Central memory CD8-positive, alpha-beta T cell (primary cell): ENCODE measurements at places on chromosomes 2 and 18.

- H3K27me3 ChIP-seq, result no peaks in the 10 kb centered on the region
- H3K27ac ChIP-seq, result peak overlapping the region; percentile 68
- DNase-seq, result no peak
These were observed 113.3 kb downstream of the MGAT5 start for GRCh38 chr2:134367213-134367612.

GRCh38 chr2:223860809-223861738, 23.7 kb upstream of the AP1S3 start:
- H3K4me1 ChIP-seq, result peaks cover 30% of the 10 kb centered on the region
- H3K27me3 ChIP-seq, result no peaks in the 10 kb centered on the region
- peak overlapping the region; percentile 60 for H3K27ac ChIP-seq
- DNase-seq, result no peak

- H3K4me3 ChIP-seq, result no peak overlapping the region
- H3K4me1 ChIP-seq, result no peaks in the 10 kb centered on the region
- no peaks in the 10 kb centered on the region for H3K27me3 ChIP-seq
- H3K27ac ChIP-seq, result no peak overlapping the region
- peaks cover 4% of the 10 kb centered on the region for H3K36me3 ChIP-seq
- no peak for DNase-seq
These were observed 372.2 kb downstream of the DSEL start for GRCh38 chr18:67144329-67144728.

DNA sequence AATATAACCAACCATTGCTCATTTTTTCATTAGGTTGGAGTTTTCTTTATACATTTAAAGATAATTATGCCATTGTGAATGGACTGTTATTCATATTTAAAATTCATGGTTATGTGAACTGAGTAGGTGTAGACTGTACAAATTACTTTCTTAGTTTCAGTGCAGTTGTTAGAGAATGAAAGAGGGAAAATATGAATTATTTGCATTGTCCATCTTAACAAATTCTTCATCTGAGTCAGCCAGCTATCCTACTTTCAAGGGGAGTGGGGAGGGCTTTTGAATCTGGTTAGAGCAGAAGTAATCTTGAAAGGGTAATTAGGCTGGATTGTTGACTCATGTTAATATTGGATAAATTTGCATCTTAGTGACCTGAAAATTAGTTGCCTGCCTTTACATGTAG, 212.0 kb downstream of the MCFD2 start:
- H3K27ac ChIP-seq, result no peak overlapping the region
- peaks cover 6% of the 10 kb centered on the region for H3K36me3 ChIP-seq
- H3K27me3 ChIP-seq, result no peaks in the 10 kb centered on the region
- no peak for DNase-seq
